Lower lobe of right lung (tissue), 2 donors: ENCODE measurements at places on chromosomes 13 and 19. TPM values are rescaled to one million over a fixed set of nuclear protein-coding genes. Genes with fewer than 3 reads are reported as not detected.

DNA sequence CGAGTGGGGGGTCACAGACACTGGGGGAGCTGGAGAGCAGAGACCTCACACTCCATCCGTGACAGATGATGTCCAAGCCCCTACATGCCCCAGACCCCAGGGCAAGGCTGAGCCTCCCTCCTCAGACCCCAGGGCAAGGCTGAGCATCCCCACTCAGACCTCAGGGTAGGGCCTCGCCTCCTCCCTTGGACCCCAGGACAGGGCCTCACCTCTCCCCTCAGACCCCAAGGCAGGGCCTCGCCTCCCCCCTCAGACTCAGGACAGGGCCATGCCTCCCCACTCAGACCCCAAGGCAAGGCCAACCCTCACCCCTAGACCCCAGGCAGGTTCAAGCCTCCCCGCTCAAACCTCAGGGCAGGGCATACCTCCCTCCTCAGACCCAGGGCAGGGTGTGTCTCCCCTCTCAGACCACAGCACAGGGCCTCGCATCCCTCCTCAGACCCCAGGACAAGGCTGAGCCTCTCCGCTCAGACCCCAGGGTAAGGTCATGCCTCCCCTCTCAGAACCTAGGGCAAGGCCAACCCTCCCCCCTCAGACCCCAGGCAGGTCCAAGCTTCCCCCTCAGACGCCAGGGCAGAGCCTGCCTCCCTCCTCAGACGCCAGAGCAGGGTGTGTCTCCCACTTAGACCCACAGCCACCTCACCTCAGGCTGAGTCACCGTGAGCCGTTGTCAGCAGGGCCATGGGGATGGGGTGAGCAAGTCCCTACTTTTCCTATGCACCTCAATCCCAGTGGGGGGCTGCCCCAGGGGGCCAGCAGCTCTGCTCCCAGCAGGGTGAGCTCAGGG is 1.7 kb upstream of the S1PR4 start:
- H3K4me3 ChIP-seq: peak overlapping the region; percentile 36
- no peaks in the 10 kb centered on the region for H3K36me3 ChIP-seq
- peaks cover 24% of the 10 kb centered on the region for H3K4me1 ChIP-seq
- H3K27me3 ChIP-seq: no peaks in the 10 kb centered on the region
- peak; percentile 85 for DNase-seq

DNA sequence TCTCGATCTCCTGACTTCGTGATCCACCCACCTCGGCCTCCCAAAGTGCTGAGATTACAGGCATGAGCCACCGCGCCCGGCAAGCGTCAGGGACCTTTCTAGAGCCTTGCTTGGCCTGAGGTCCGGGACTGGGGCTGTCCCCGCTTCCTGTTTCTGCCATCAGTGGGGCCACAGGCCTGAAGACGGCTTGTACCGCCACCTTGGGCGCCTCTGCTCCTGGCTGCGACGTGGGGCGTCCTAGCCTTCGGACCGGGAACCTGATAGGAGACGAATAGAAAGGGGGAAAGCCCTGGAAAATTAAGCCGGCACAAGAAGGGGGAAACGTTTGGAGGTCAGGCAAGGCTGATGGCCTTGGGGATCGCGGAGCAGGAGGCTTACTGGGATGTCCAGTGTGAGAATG is 35.1 kb downstream of the RNF6 start:
- DNase-seq: no peak
- peaks cover 14% of the 10 kb centered on the region for H3K4me1 ChIP-seq
- H3K36me3 ChIP-seq: no peaks in the 10 kb centered on the region
- no peaks in the 10 kb centered on the region for H3K27me3 ChIP-seq
- peak overlapping the region; percentile 72 for H3K4me3 ChIP-seq
- H3K27ac ChIP-seq: peak overlapping the region; percentile 86

Gene DZIP1
- 9.0 TPM for total RNA-seq

GRCh38 chr19:5478241-5478924 is 23.2 kb downstream of the ZNRF4 start:
- no peaks in the 10 kb centered on the region for H3K4me1 ChIP-seq
- no peaks in the 10 kb centered on the region for H3K36me3 ChIP-seq
- H3K27me3 ChIP-seq: peaks cover 41% of the 10 kb centered on the region
- no peak overlapping the region for H3K4me3 ChIP-seq
- no peak for DNase-seq

DNA sequence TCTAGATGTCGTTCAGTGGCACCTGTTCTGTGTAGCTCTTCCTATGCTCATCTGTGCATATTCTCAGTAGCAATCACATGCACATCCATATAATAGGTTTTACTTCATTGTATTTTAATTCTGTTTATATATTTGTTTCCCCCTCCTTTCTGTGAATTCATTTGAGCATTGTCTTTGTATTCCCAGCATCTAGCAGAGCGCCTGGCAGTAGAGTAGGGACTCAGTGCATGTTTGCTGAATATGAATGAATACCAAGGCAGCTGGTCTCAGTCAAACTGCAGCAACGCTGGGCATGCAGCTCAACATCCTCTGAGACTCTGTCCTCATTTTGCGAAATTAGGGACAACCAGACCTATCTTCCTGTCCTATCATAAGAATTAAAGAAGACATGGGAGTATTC is 330.1 kb downstream of the SPRY2 start:
- H3K36me3 ChIP-seq: no peaks in the 10 kb centered on the region
- H3K27ac ChIP-seq: no peak overlapping the region
- no peak for DNase-seq
- H3K27me3 ChIP-seq: no peaks in the 10 kb centered on the region

Gene MISP
- total RNA-seq: 8.9 TPM

DNA sequence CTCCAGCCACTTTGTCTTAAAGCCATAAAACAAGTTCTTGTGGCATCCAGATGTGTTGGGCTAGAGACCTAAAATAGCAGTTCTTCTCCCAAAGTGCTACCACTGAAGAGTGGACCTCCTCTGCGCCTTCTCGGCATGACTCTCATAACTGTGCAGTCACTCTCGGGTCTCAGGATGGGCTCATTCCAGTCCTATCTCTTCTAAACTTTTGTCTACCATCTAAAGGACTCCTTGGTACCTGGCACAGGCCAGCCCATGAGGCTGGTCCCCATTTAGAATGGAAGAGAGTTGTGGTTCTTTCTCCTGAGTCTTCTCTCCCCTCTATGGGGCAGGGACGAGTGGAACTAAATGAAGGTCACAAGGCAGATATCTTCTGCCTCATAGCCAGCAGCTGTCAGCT is 272.0 kb upstream of the TMTC4 start:
- H3K4me3 ChIP-seq: no peak overlapping the region
- no peaks in the 10 kb centered on the region for H3K27me3 ChIP-seq
- H3K36me3 ChIP-seq: no peaks in the 10 kb centered on the region

DNA sequence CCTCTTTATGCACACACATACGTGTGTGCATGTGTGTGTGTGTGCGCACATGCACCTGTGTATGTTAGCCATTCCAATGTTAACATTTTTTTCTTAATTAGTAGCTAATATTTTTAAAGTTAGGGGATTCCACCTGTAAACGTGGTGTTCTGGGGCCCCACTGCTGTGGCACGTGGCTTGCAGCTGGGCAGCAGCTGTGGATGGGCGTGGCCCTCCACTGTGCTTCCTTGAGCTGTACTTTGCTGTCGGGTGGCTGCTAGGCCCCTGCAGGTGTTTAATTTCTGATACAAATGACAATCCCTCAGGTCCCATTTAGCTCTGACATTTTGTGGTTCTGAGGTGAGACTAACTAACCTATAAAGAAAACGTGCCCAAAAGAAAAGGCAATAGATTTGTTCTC is 58.9 kb upstream of the GJB6 start:
- H3K27ac ChIP-seq: no peak overlapping the region
- H3K4me3 ChIP-seq: no peak overlapping the region
- no peaks in the 10 kb centered on the region for H3K4me1 ChIP-seq
- no peak for DNase-seq

Gene IFNL1
- total RNA-seq: not detected

Gene ACER1
- not detected for total RNA-seq

DNA sequence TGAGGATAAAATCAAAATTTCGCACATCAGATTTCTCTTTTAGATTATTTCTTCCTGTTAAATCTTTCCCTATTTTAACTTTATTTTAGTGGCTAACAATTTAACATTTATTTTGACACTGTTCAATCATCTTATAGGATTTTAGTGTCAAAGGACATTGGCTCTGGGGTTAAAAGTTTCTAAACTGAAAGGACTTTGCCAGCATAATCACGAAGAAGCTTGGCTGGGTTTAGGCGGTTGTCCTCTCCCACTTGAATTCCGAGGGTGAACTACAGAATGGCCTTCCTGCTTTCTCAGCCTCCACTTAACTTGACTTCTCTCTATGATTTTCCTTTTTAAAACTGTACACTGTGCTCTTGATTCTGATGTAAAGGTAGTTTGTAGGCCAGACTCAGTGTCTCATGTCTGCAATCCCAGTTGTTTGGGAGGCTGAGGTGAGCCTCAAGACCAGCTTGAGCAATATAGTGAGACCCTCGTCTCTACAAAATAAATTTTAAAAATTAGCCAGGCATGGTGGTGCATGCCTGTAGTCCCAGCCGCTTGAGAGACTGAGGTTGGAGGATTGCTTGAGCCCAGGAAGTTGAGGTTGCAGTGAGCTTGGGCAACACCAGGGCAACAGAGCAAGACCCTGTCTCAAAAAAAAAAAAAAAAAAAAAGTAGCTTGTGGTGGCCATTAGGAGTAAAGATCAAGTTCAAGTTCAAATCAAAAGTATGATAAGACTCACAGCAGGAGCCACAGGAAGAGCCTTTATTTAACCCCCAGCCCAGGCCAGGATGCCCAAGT is 54.8 kb upstream of the KATNAL1 start:
- no peaks in the 10 kb centered on the region for H3K27me3 ChIP-seq
- H3K4me3 ChIP-seq: no peak overlapping the region
- H3K4me1 ChIP-seq: no peaks in the 10 kb centered on the region
- H3K27ac ChIP-seq: no peak overlapping the region
- H3K36me3 ChIP-seq: no peaks in the 10 kb centered on the region

GRCh38 chr13:91058066-91058465 is 289.4 kb upstream of the MIR17HG start:
- no peaks in the 10 kb centered on the region for H3K27me3 ChIP-seq
- no peak overlapping the region for H3K27ac ChIP-seq
- H3K4me3 ChIP-seq: no peak overlapping the region

GRCh38 chr13:38462605-38463004 is 113.0 kb downstream of the UFM1 start:
- no peak for DNase-seq
- H3K27ac ChIP-seq: no peak overlapping the region
- no peaks in the 10 kb centered on the region for H3K27me3 ChIP-seq

DNA sequence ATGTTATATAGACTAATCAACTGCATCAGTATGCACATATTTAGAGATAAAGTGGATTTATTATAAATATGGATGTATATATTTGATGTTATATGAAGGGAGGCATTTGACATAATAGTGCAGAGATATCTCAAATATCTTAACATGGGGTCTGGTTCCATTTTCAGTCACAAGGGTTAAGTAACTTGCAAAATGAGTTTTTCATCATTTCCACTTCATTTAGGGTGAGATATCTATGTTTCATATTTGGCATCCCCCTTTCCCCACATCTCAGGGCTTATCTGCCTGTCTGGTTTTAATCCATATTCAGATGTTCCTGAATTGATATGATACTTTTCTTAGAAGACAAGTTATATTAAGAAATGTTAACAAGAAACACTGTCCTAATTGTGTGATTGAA is 2141.2 kb downstream of the PCDH9 start:
- no peaks in the 10 kb centered on the region for H3K27me3 ChIP-seq
- no peaks in the 10 kb centered on the region for H3K36me3 ChIP-seq
- no peak for DNase-seq
- no peaks in the 10 kb centered on the region for H3K4me1 ChIP-seq
- no peak overlapping the region for H3K4me3 ChIP-seq

Gene FXYD3
- 135 TPM for total RNA-seq

DNA sequence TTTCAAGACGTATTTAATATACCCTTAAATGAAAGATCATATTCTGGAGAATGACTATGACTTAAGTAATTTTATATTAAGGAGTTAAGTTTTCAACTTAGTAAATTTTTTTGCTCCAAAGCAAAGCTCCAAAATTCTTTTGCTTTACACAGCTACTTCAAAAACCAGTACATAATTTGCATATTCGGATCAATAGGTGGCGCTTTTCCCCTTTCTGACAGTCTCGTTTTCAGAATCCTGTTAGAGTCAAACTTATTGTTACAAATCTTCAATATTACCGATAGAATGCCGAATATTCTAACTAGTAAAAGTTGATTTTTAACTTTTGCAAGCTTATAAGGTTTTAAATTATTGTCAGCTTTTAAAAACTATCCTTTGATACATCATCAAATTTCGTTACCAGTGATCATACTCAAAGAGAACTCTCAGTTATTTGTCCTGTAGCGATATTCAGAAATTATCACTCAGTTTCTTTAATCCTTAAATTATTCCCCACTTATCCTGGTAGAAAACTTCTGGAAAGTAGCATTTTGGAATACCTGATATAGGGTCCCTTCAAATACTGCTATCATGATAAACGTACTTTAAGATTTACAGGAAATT is 852.7 kb upstream of the KLHL1 start:
- no peaks in the 10 kb centered on the region for H3K36me3 ChIP-seq
- no peaks in the 10 kb centered on the region for H3K4me1 ChIP-seq
- H3K27ac ChIP-seq: no peak overlapping the region
- no peak for DNase-seq
- H3K27me3 ChIP-seq: no peaks in the 10 kb centered on the region

Gene S1PR5
- 2.4 TPM for total RNA-seq

DNA sequence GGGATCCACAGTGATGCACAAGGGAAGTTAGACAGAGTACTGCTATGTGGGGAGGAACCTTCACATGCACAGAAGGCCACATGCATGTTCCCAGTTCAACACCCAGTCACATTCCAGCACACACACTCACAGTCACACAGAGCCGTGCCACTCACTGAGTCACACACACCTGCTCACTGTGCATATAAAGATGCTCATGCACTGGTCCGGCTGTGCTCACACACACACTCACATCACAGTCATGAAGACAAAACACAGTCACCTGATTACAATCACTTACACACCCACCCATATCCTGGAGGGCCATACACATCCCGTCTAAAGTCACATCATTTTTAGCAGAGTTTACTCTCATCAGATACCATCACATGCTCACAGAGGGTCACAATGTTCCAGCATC is 478 bp downstream of the CLC start:
- H3K27ac ChIP-seq: no peak overlapping the region
- H3K27me3 ChIP-seq: no peaks in the 10 kb centered on the region
- no peak for DNase-seq
- no peaks in the 10 kb centered on the region for H3K4me1 ChIP-seq
- no peak overlapping the region for H3K4me3 ChIP-seq
- H3K36me3 ChIP-seq: no peaks in the 10 kb centered on the region

GRCh38 chr19:6062274-6062673 is 48.0 kb downstream of the RFX2 start:
- H3K27me3 ChIP-seq: no peaks in the 10 kb centered on the region
- peak overlapping the region; percentile 29 for H3K4me3 ChIP-seq
- peak; percentile 80 for DNase-seq
- H3K27ac ChIP-seq: peak overlapping the region; percentile 96
- H3K36me3 ChIP-seq: no peaks in the 10 kb centered on the region

- no peaks in the 10 kb centered on the region for H3K27me3 ChIP-seq
- peaks cover 100% of the 10 kb centered on the region for H3K36me3 ChIP-seq
- H3K27ac ChIP-seq: no peak overlapping the region
- peaks cover 6% of the 10 kb centered on the region for H3K4me1 ChIP-seq
Measured at GRCh38 chr19:18861235-18861634, 29.5 kb downstream of the UPF1 start.
